Stimulated activated CD4-positive, alpha-beta T cell treated with anti-CD3 and anti-CD28 coated beads, Interleukin-15, amount 100 ng/mL, for 1 hour (primary cell): ENCODE measurements at places on chromosomes 16 and 17.

DNA sequence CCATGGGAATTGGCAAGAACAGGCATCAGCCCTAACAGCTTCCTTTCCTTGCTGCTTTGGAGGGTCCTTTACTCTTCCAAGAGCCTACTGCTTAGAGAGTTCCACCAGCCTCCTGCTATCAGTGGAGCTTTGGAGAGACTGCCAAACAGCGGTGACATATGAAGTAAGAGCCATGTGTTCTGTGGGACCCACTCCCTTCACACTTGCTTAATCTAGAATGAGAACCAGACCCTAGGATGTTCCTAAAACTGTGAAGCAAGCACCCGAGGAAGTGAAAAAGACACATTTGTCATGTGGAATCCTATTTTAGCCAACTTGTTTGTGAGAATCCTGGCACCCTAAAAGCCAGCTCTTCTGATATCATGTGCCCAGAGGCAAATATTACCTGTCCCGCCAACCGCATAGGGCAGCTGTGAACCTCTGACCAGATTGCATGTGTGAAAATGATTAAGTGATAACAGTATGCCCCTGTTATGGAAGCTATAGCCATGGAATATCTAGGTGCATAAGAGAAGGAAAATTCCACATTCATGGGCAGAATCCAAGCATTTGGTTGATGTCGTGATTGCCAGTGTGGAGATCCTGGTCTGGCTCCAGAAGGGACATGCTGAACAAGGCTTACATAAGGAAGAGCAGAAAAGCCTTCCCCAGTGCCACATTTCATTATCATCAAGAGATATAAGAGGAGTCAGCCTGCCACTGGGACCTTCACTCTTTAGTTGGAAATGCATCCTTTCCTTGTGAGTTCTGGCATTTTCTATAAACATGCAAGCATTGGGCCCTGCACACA lies 18.7 kb downstream of the RCVRN start:
- DNase-seq, result no peak

- no peak for DNase-seq
Measured at GRCh38 chr17:3005696-3006095, 57.7 kb downstream of the OR1D5 start.

- no peak for DNase-seq
Measured at GRCh38 chr17:17559164-17559563, 32.3 kb downstream of the PEMT start.

GRCh38 chr17:72205357-72205756 lies 84.5 kb downstream of the SOX9 start:
- DNase-seq, result no peak

DNA sequence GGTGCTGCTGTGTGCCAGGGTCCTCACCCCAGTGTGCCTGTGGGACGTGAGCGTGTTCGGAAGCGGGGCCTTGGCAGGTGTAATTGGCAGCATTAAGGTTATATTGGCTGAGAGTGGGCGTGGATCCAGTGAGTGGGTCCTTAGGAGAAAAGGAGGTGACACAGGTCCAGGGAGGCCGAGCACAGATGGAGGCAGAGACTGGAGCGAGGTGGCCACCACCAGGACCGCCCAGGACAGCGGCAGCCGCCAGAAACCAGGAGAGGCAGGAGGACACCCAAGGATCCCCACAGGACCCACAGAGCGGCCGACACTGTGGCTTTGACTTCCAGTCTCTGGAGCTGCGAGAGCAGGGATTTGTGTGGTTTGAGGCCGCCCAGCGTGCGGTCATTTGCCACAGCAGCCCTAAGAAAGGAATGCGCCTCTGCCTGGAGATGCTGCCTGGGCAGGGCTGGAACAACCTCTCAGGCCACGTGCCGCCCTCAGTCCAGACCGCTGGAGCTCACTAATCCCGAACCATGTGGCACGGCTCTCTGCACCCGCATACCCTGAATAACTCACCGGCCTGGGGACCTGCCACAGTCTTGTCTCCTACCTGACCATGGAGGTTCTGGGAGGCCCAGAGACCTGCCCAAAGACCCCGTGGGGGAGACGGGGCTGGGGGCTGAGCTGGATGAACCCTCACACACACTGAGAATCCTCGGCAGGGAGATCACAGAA lies 45.4 kb downstream of the SOX8 start:
- DNase-seq, result no peak

DNA sequence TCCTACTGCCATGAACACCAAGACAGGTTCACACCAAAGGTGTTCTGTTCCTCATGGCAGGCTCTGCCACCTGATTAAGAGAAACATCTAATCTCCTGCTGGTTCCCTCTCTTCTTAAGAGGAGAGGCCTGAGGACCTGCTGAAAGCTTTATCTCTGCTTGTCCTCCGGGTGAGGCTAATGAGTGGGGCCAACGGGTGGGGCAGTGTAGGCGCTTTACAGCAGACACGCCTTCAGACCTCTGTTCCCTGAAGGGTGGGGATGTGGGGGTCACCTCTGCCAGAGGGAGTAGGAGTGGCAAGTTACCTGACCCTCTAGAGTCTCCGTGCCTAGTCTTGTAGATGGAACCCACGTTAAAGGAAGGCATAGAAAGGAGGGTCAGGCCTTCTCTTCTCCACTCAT lies 4.2 kb upstream of the MRM1 start:
- DNase-seq, result no peak

DNA sequence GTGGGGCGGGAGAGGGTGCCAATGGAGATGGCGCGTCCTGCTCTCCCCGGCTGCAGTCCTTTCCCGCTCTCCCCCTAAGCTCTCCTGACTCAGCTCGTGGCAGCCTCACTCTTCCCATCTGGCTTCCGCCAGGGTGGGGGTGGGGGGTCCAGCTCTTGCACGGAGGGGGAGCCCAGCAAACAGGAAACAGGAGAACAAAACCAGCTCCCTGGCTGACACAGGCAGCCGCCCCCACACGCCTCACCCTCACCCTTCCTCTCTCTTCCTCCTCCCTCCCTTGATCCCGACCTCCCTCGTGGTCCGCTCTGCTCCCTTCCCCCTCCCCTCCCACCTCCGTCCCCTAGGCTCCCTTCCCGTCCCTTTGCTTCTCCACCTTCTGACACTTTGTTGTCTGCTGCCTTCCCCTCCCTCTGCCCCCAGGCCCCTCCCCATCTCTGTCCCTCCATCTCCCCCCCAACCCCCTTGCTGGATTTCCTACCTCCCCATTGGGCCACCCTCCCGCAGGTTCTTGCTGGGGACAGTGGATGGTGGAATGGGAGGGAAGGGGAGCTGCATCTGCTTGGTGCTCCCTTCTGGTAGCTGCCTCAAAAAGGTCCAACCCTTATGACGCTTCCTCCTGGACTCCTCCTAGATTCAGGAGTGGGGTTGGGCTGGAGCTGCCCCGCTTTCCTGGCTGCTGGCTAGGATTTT lies 23.7 kb downstream of the ARHGAP23 start:
- no peak for DNase-seq

- DNase-seq, result no peak
Measured at GRCh38 chr17:48601539-48602425, 3.0 kb downstream of the HOXB6 start.

- no peak for DNase-seq
Measured at GRCh38 chr16:35174016-35174415, 1714.6 kb downstream of the TP53TG3F start.
